ENCODE measurements at places on chromosomes 7 and 10. TPM values are rescaled to one million over a fixed set of nuclear protein-coding genes. Genes with fewer than 3 reads are reported as not detected.

OR2A42 gene
- total RNA-seq, result not detected

AKR1B15 gene
- 1.9 TPM for total RNA-seq

DNA sequence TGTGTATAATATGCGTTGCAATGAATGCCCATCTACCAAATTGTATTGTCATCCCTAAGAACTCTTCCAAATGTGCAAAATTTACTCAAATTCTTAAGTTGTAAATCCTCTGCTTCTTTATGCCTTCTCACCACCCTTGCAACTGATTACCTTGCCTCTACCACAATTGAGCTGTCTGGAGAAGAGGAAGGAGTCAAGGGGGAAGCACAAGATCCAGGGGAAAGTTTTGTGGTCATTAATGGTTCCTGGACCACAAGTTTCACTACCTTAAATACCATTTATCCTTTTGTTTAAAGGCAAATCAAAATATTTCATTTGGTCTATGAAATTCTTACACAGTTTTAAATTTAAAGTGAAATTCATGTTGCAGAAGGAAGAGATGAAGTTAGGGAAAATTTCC lies 16.7 kb downstream of the CRPPA start:
- DNase-seq, result no peak

DNA sequence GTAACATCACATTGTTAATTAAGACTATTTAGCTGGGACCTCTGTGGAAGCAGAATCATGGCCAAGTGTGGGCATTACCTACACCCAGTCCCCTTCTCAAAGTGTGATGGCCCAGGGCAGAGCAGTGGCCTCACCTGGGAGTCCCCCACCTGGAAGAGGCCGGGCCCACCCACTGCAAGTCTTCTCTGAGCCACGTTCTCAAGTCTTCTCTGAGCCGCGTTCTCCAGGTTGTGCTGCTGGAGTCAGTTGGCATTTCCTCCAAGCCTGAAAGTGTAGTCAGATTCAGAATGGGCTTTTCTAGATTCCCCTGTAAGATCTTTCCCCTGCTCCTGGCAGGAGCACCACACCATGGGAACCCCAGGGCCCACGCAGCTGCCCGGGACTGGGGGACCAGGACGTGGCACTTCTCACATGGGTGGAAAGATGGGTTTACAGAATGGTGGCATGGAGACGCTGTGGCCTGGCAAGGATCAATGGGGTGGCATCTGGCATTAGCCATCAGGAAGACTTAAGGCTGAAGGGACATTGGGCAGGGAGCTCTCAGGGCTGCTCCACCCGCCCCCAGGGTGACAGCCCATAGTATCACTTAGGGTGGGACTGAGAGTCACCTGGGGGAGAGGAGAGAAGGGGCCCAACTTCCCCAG lies 68.0 kb downstream of the MKI67 start:
- DNase-seq, result no peak

- DNase-seq, result no peak
These were observed 493.1 kb downstream of the REEP3 start for GRCh38 chr10:64014281-64014680.

DNA sequence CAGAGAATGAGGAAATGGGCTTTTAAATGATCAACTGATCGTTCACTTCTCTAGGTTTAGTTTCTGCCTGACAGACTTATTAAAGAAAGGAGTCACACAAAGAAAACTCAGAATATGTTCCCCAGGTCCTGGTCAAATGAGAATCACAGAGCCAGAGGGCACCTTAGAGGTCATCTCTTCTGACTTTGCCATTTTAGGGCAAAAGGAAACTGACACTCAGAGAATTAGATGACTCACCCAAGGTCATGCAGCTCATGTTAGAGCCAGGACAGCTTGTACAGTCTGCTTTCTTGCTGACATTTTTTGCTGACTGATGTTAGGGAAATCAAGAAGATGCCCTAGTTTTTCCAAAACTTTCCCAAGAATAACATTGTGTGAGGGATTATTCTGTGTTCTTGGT lies 312.7 kb upstream of the SP8 start:
- no peak for DNase-seq

DNA sequence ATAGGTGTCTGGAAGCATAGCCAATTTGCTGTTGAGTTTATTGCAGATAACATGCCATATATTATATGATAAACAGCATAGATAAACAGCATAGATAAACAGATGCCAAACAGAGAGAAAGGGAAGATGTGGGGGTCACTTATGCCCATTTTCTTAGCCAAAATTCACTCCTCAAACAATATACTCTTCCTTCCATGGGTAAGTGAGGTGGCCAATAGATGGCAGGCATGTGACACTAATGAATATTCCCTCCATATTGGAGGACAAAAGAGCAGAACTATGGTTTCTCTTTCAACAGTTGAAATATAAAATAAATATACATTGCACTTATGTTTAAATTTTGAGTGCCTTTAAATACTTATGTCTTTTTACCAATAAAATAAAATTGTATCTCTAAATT lies 1212.8 kb downstream of the REEP3 start:
- DNase-seq, result peak; percentile 34

CPA1 gene
- 3.9 TPM for total RNA-seq

GRCh38 chr10:119031496-119032059 lies 2.1 kb downstream of the NANOS1 start:
- DNase-seq, result no peak

GRCh38 chr10:22618078-22618785 lies 96.1 kb downstream of the PIP4K2A start:
- DNase-seq, result no peak

RHEB gene
- 59.4 TPM for total RNA-seq

- DNase-seq, result no peak
These were observed 3.0 kb upstream of the EPHB6 start for GRCh38 chr7:142851919-142852318.

- no peak for DNase-seq
These were observed 3.2 kb downstream of the ZNF775 start for GRCh38 chr7:150382123-150382843.

HTR7 gene
- total RNA-seq, result 9.4 TPM

GRCh38 chr10:71038921-71039320 lies 150.6 kb upstream of the PCBD1 start:
- DNase-seq, result no peak

CPA2 gene
- 1.4 TPM for total RNA-seq

DNA sequence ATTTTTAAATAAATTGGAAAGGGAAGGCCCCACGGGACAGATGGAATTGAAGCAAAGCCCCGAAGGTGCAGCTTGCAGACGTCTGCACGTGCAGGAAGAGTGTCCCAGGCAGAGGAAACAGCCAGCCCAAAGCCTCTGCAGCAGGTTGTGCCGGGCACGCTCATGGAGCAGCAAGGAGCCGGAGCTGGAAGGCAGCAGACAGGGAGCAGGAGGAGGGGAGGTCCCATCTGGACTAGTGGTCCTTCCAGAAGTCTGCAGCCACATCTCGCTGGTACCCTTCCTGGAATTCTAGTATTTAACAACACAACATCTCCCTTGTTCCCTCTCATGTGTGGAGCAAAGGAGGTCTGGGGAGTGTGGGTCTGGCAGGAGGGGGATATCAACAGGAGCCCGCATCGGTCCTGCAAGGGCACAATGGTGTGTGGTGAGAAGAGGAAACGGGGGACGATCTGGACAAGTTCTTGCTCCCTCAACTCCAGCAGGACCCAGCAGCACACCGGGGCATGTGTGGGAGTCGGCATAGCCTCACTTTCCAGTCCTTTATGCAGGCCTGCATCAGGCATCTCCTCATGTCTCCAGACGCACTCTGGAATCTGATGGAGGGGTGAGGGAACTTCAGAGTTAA lies 169.3 kb downstream of the GRID1 start:
- no peak for DNase-seq

EPO gene
- 0.63 TPM for total RNA-seq

LLCFC1 gene
- total RNA-seq, result 14.1 TPM

CLRN3 gene
- 0.55 TPM for total RNA-seq

GRCh38 chr10:78475437-78475836 lies 441.8 kb downstream of the RPS24 start:
- no peak for DNase-seq

COL13A1 gene
- total RNA-seq, result 1.5 TPM

GRCh38 chr10:73232887-73233286 lies 14.2 kb downstream of the DNAJC9 start:
- no peak for DNase-seq

- no peak for DNase-seq
These were observed 27.0 kb upstream of the PODXL start for GRCh38 chr7:131583430-131583829.

DNA sequence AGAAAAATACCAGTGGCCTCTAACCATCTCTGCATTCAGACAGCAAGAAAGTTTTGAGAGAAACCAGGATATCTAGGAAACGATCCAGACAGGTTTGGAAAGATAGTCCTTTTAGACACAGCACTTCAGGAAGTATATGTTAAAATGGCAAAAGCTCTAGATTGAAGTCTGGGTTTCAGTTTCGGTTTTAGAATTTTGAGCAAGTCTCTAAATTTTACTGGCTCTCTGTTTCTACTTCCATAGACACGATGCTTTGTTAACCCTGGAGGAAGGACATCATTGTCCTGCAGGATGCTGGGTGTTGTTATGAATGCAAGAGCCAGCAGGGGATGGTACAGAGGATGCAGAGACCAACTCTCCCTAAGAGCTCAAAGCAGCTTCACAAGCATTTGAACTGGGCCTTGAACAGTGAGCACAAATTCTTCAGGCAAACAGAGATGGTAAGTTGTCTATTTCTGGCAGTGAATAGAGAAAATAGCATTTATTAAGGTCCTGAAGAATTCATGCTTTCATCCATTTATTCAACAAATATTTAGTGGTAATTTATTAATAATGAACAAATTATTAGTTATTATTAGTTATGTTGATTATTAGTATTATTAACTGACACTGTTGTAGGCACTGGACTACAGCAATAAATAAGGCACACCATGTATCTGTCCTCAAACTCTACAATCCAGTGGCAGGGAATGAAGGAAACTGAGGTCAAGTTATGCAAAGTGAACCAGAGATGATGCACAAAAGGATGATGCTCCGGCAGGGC lies 152.7 kb upstream of the NRP1 start:
- no peak for DNase-seq

PHKG1 gene
- total RNA-seq, result 2.8 TPM

GRCh38 chr7:4103352-4104091 lies 578.6 kb upstream of the FOXK1 start:
- no peak for DNase-seq
